ENCODE measurements at places on chromosomes 5 and 9.

GRCh38 chr5:171309276-171310211 lies 496 bp downstream of the TLX3 start:
- DNase-seq: no peak

GRCh38 chr5:117302949-117303348 lies 728.3 kb upstream of the SEMA6A start:
- no peak for DNase-seq

DNA sequence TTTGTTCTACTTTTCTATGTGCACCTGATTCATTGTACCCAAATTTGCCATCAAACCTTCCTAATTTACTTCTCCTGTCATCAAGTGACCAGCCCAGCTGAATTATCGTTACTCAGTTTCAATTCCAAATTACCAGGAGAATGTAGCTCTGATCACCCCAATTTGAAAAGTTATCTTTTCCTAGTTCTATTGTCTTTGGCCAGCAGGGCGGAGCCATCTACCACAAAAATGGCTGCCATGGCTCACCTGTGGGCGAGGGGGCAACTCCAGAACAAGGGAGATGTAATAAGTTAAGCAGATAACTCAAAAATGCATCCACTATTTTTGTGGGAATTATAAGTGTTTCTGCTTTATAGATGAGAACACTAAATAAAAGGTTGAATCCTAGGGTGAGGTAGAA lies 133.8 kb upstream of the MOCS2 start:
- DNase-seq: no peak

GRCh38 chr9:3282365-3282764 lies 243.4 kb downstream of the RFX3 start:
- DNase-seq: no peak

DNA sequence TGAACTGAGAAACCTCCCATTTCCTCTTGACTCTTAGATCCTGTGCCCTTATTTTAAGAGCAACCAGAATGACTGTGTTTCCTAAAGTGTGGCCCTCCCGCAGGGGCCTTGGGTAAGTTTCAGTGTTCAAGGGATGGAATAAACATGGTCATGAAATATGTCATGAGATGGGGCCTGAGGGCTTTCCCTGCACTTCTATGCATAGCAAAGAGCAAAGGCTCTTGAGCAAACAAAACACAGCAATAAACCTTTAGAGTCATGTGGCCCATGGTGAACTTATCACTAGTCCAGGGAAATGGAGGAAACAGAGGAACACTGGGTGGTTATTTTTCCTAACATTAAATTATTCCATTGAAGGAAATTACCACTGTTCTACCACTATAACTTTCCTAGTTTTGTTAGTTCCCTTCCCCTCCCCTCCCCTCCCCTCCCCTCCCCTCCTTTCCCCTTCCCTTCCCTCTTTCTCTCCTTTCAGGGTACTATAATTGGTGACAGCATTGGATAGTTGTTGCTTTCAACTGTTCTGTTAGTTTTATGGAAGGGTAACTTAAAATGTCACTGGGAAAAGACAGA lies 72.4 kb downstream of the CTSL start:
- DNase-seq: no peak

GRCh38 chr9:88786291-88787079 lies 204.8 kb upstream of the S1PR3 start:
- DNase-seq: no peak

GRCh38 chr5:96110300-96110699 lies 148.6 kb upstream of the ELL2 start:
- no peak for DNase-seq

GRCh38 chr5:134917070-134917815 lies 12.3 kb downstream of the PCBD2 start:
- DNase-seq: no peak

DNA sequence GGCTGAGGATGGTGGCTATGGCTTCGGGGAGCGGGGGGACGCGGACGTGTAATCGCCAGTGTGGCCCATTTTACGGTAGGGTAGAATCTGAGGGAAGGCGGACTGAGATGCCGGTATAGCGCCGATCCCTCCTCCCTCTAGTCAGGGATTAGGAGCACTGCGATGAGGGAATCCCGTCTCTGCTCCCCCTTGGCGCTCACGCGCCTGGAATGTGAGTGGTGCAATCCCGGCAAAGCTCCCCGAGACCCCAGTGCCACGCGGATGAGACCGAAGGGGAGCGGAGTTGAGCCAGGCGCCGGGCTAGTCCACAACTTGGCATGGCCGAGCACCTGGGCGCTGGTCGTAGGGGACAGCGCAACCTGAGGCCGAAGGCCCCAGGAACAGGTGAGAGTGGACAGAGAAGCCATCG lies 2.2 kb downstream of the NPR3 start:
- no peak for DNase-seq

- DNase-seq: no peak
Observed at GRCh38 chr9:32331240-32331639, 53.2 kb upstream of the ACO1 start.

DNA sequence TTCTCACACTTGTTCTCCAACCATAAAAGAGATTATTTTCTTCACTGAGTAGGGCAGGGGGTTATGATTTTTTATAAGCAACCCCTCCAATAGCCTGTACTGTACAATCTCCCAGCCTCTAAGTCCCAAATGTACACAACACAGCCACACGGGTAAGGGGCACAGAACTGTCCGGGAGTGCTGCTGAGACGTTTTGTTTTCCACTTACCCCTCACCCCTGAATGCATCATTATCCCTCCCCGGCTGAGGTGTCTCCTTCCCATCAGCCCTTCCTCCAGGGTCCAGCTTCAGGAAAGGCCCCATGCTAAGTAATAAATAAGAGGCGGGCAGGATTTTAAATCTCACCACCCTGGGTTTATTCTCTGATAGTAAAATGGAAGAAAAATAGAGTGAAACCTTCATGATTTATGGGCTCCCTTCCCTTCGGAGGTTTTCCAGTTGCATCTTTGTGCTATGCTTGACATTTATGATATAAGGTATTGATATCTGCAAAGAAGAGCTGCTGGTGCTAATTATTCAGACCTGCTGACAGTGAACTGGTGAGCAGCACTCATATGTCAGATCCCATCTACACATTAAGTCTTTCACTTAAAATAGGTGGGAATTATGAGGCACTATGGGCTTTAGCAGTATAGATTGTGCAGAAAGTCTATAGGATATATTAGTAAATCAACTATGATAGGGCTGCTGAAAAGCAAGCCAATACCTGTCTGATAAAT lies 67.2 kb upstream of the MEGF10 start:
- DNase-seq: no peak

- DNase-seq: no peak
Observed at GRCh38 chr5:55364537-55365055, 56.8 kb downstream of the MTREX start.

DNA sequence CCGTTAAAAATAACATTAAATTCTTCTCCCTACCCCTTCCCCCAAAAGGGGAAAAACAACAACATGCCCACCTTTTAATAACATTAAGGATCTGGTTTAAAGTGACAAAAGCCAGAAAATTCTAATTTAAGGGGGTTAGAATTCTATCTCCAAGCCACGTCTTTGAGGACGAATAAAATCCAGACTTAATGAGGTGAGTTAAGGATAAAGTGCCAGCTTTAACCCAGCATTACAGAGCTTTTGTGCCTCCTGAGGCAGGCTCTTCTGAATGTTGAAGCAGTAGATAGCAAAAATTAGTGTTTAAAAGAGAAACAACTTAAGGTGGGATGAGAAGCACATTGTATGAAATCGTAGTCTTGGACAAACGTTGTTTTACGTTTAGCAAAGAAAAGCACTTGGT lies 329.0 kb upstream of the MPDZ start:
- no peak for DNase-seq

GRCh38 chr9:132049900-132050299 lies 29.8 kb downstream of the MED27 start:
- no peak for DNase-seq

- DNase-seq: no peak
Observed at GRCh38 chr9:101737705-101738565, 512 bp downstream of the GRIN3A start.

DNA sequence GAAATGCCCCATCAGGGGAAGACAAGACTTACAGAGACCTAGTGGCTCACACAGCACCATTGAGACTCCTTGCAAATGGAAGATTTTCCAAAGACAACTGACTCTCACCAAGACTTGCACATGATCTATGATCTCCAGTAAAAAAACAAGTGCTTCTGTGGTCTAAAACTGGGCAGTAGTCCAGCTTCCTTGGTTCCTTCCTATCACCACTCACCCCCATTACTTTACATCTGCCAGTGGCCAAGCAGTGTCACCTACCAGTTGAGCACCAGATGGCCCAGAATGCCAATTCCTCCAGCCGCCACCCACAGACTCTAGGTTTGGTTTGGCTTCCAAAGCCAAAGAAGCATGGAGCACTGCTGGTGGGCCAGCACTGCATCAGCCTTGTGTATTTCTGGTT lies 47.7 kb downstream of the SH3TC2 start:
- DNase-seq: no peak

- DNase-seq: no peak
Observed at GRCh38 chr5:58925627-58926540, 343.0 kb downstream of the RAB3C start.

DNA sequence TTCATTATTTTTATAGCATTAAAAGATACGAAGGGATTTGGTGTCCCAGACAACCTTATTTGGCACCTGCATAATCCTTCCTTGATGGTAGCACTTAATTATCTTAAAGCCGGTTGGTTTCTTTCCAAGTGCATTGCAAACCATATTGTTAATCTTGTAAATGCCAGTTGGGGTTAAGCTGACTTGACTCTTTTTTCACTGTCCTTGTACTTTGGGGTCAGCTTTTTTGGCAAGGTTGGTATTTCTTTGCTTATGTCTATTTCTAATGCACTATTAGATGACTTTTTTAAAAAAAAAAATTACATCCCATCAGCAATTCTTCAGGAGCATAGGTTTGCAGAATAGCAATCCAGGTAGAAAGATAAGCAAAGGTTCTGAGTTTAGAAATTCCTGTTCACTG lies 466.8 kb upstream of the TLE4 start:
- no peak for DNase-seq

GRCh38 chr9:68648971-68649370 lies 56.1 kb upstream of the PIP5K1B start:
- no peak for DNase-seq

- DNase-seq: no peak
Observed at GRCh38 chr9:91412941-91413340, 10.7 kb downstream of the NFIL3 start.

DNA sequence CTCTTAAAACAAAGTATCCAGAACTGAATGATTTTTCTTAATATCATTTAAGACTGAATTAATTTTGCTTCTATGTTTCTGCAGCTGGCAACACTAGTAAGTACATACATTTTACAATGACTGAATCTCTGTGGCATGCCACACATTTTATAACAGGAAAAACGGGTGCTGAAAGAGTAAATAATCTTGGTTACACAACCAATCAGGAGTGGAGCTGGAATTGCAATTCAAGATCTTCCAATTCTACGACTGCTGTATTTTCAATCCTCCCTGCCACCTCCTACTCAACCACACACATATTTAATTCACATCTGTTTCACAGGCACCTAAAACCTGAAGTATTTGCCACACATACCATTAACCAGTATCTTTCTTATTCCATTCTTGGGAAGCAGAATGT lies 52.7 kb upstream of the NR5A1 start:
- no peak for DNase-seq

GRCh38 chr5:1341863-1342262 lies 3.0 kb downstream of the CLPTM1L start:
- no peak for DNase-seq

GRCh38 chr9:35380619-35381018 lies 109.3 kb upstream of the RUSC2 start:
- DNase-seq: no peak

DNA sequence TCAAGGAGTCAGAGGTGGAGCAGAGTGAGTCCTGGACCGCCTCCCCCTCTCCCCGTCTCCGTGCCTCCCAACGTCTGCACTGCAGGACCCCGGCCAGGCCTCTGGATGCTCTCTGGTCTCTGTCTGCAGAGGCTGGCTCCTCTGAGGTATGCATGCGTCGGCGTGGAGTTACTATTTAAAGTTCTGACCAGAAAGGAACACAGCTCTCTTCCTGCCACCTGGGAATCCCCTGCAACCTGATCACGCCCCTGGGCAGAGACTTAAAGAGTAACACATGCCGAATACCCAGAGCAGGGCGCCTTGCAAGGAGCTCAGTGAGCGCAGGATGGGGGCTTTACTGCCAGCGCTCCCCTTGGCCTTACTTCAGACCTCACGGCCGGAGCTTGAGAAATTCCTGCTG lies 16.0 kb downstream of the ANXA6 start:
- no peak for DNase-seq

GRCh38 chr5:83472213-83472507 lies 616 bp downstream of the VCAN start:
- no peak for DNase-seq

DNA sequence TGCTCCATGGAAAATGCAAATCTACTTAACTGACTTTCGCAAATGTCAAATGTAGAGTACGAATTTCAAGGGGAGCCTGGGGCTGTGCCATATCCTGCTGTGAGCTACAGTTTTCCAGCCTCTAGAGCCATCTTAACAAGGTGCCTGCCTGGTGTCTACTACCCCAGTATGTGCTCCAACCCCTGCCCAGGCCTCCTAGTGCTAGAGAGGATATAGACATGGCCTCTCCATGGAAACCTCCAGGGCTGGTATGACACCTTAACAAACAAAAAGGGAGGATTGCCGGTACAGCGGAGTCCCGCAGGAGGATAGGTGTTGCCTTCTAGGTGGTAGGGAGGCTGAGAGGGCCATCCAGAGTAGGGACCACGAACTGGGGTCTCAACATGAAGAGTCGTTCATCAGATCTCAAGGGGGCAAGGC lies 13.6 kb upstream of the IL3 start:
- DNase-seq: no peak

- peak; percentile 39 for DNase-seq
Observed at GRCh38 chr9:121213136-121213806, 11.6 kb upstream of the RAB14 start.

DNA sequence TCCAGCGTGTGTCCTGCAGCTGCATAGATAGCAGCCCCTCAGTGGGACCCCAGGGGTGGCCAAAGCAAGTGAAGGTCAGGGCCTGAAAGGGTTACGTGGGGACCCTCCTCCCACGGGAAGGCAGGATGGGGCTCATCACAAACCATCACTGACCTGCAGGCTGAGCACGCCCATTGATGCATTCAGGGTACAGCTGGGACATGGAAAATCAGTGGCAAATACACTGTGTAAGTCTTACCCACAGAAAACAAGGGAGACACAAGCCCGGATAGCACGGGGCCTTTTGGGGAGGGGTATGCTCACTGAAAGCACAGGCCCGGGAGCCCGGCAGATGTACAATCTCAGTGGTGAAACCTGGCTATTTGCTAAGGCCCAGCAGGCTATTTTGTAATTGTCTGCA lies 49.1 kb downstream of the SEMA4D start:
- DNase-seq: no peak

DNA sequence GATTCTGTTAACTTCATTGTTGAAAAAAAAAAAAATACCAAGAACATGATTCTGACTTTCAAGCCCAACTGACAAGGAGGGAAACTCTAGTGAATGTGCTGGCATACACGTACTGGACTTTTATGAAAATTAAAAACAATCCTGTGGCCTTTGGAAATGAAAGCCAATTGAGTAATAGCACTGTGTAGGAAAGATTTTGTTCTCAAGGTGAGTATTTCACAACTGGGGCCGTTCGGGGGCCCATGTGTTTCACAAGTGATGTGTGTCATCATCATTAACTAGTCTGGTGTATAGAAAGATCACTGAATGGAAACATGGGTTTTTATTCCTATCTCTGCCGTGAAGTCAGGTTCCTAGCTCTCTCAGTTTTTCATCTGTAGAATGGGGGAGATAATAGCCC lies 605.0 kb upstream of the CLINT1 start:
- no peak for DNase-seq
